Cerebellar cortex (tissue), 1 donor: ENCODE measurements at places on chromosomes 4 and X.

DNA sequence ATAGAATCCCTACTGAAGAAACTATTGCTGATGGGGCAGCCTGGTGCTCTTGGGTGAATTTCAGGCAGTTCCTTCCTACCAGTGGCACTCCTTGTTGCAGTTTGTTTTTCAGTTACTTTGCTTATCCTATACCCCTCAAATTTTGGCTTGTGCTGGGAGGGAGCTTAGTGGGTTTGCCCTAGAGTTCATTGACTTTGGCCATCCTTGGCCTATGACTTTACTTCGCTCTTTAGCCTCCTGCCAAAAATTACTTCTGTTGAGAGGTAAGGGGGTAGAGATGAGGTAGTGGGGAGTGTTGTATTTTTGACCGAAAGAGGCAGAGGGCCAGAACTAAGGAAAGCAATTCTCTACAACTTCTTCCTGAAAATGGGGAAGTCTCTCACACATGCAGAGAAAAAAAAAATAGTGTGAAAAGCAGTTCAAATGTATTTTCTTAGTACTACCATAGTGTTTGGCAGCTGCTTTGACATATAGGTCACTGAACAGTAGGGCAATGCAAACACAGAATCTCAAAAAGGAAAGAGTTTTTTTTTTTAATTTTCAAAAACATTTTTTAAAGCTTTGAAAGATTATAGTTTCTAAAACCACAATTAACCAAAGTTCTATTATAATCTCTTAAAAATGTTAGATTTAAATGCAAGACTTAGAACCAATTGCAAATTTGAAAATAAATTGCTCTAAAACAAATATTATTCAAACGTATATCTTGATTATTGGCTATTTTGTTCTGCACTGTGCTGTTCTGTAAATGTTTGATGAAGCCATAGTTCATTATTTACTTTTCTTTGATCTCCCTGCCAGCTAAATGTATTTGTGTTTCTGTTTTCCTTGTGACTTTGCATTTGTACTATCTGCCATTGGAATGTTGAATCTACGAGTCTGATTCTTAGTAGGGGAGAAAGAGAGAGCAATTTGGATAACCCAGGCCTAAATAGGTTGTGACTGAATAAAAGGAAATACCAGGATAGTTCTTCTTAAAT is 73.6 kb downstream of the DCK start:
- DNase-seq: no peak

- peak; percentile 20 for DNase-seq
These were observed 28.8 kb downstream of the ATP8A1 start for GRCh38 chr4:42627885-42628646.

GRCh38 chrX:51766546-51766945 is 23.3 kb downstream of the GSPT2 start:
- no peak for DNase-seq

GRCh38 chr4:36677112-36677511 is 395.7 kb downstream of the DTHD1 start:
- DNase-seq: no peak

- DNase-seq: peak; percentile 46
These were observed 1.0 kb downstream of the PGRMC2 start for GRCh38 chr4:128286474-128287058.

- DNase-seq: peak; percentile 77
These were observed 398.1 kb upstream of the RPS6KA3 start for GRCh38 chrX:20664774-20665173.

- no peak for DNase-seq
These were observed 19.8 kb upstream of the STOX2 start for GRCh38 chr4:183885205-183885720.

DNA sequence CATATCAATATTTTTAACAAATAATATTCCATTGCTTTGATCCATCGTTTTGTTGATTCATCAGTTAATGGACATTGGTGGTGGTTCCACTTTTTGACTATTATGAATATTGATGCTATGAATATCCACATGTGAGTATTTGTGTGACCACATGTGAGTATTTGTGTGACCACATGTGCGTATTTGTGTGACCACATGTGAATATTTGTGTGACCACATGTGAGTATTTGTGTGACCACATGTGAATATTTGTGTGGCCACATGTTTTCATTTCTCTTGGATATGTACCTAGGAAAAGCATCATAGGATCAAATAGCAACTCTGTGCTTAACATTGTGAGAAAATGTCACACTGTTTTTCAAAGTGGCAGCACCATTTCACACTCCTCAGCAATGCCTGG is 433.6 kb upstream of the FRG1 start:
- DNase-seq: no peak

DNA sequence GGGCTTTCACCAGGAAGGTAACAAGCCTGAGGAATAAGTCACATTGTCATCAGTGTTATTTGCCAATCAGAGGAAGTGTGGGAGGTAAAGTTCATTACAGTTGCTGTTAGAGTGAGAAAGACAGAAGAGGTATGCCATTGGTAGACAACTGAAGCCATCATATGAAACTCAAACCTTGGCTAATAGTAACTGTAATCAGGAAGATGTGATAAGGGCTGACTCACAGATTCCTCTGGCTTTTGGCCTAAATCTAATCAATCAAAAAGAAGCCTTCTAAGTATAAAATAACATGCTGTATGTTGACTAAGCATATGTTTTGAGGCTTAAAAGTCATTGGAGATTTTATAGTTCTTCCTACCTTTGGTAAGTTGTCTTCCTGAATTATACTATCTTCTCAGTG is 242.8 kb downstream of the PCDH7 start:
- DNase-seq: no peak

- DNase-seq: no peak
These were observed 72.7 kb upstream of the BOD1L1 start for GRCh38 chr4:13700021-13700857.

DNA sequence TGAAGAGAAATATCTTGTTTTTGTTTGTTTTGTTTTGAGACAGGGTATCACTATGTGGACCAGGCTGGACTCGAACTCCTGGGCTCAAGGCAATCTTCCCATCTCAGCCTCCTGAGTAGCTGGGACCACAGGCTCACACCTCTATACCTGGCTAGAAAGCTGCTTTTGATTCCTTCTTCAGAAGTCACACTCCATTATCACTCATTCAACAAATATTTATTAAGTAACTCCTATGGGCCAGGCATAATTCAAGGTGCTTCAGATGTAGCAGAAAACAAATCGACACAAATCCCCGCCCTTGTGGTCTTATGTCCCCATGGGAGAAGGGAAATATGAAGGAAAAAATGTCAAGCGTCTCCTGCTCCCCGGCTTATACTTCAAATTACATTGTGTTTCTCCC is 72.6 kb upstream of the DHX15 start:
- DNase-seq: no peak

GRCh38 chr4:138330531-138330930 is 88.4 kb upstream of the SLC7A11 start:
- DNase-seq: no peak

DNA sequence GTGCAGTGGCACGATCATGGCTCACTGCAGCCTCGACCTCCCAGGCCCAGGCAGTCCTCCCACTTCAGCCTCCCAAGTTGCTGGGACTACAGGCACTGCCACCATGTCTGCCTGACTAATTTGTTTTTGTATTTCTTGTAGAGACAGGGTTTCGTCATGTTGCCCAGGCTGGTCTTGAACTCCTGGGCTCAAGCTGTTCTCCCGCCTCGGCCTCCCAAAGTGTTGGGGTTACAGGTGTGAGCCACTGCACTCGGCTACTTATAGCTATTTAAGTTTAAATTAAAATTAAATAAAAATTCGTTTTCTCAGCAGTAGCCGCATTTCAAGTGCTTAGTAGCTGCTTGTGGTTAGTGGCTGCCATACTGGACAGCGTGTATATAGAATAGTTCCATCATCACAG is 3.5 kb downstream of the SMAD1 start:
- DNase-seq: no peak

DNA sequence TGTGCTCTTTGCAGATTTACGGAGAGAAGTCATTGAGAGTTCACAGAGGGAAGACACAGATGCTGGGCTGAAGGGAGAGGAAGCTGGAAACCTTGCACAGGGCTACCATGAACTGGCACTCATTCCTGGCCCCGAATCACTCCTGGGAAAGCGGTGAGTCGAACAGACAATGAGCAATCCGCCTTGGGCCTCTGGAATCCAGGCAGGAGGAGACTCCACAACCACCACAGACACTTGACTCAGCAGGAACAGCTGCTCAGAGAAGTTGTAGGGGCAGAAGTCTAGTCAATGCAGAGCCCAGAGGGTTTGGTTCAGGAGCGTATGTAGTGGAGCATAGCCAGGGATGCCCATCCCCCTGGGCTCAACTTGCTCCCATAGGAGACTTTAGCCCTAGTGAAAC is 62.8 kb upstream of the GRIA3 start:
- DNase-seq: no peak

- no peak for DNase-seq
These were observed 273.5 kb downstream of the C4orf33 start for GRCh38 chr4:129369361-129370010.

- no peak for DNase-seq
These were observed 1456.6 kb downstream of the STIM2 start for GRCh38 chr4:28317221-28317620.

DNA sequence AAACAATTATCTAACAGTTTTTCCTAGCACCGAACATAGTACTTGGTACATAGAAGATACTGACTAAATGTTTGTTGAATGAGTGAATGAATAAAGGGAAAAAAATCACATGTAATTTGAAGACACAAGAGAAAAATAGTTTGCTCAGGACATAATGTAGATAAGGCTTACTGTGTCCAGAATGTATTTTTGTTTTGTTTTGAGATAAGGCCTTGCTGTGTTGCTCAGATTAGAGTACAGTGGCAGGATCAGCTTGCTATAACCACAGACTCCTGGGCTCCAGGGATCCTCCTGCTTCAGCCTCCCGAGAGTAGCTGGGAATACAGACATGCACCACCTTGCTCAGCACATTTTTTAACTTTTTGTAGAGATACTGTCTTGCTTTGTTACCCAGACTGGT is 6.5 kb downstream of the FAM199X start:
- DNase-seq: no peak

DNA sequence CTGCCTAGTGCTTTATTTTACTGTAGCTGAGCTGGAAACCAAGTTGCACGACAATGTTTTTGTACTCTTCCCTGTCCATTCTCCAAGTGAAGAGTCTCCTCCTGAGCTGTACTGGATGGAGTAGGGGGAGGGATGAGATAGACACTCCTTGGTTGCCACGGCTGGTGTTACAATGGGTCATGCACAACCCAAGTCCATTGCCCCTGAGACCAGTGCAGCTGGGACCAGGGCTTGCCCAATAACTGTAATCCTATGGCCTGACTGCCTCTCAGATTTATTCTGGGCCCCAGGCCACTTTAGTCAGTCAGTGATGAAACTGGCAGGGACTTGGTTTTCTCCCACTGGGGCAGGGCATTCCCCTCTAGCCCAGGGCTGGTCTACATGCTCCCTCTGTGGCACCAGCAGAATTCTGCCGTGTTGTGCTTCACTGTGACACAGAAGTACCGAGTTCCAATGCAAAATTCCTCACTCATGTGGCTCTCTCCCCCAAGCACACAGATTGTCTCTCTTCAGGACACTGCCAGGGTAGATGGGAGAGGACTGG is 203.3 kb upstream of the PCDH18 start:
- DNase-seq: no peak

GRCh38 chr4:53365121-53365485 is 758 bp downstream of the SCFD2 start:
- peak; percentile 32 for DNase-seq

DNA sequence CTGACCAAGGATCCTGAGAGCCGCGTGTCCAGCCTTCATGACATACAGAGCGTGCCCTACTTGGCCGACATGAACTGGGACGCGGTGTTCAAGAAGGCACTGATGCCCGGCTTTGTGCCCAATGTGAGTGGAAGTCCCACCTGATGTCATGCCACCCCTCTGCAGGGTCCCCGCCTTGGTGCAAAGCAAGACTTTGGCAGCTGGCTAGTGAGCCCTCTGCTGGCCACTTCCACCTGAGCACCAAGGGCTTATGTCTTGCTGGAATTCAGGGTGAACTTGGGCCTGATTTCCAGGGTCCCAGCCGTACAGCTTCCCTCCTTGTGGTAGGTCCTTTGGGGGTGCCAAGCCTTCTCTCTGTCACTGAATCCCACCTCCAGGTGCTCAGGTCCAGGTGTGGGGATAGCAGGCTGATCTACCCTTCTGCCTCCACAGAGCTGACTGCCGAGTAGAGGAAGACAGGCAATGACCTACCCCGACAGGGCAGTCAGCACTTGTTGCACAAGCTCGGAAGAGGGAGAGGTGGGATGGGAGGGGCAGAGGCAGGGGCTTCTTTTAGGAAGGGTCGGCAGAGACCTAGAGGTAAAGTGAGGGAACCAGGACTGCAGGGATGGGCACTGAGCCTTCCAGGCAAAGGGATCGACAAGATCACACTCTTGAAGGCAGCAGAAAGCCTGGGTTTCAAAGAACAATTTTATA is 248.1 kb downstream of the EVC2 start:
- DNase-seq: peak; percentile 16

DNA sequence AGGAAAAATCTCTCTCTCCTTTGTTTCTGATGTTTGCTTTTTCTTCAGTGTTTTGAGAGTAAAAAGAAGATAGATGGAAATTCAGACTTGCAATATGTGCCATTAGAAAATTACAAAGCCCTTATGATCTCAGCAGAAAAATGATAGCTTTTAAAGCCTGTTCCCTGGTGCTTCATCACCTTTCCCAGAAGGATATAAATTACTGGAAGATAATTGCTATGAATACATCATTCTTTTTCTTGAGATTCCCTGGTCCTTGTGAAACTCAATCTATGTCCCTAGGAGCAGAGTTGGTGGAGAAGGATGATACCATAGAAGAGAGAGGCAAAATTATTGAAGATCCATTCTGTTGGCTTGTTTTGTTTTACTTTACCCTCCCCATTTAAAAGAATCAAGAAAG is 86.5 kb downstream of the GLRA3 start:
- DNase-seq: no peak
